ENCODE measurements at places on chromosomes 1 and 21.

DNA sequence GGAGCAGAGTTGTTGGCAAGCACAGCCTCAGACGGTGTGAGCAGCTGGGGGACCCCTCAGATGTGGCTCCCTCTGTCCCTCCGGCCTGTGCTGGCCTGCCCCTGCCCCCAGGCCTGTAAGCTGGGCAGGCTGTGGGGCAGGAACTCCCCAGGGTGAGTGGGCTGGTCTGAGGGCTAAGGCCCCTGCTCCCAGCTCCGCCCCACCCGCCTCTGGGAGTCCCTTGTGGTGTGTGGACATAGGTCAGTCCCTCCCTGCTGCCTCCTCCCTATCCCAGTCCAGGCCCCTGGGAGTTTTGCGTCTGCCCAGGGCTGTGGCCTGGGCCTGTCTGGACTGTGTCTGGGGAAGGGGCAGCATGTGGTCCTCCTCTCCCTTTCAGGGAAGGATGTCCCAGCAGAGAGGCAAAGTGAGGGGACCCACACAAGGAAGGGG is 3.6 kb upstream of the VWA1 start:
- peak; percentile 91 for DNase-seq

GRCh38 chr1:22131875-22132486 is 10.9 kb downstream of the WNT4 start:
- peak; percentile 58 for DNase-seq

GRCh38 chr21:32412162-32413014 is at the start of gene EVA1C:
Gene EVA1C (plus strand): TSS chr21:32412706. CDS start chr21:32412854, 148 bp downstream.
- peak; percentile 77 for DNase-seq

DNA sequence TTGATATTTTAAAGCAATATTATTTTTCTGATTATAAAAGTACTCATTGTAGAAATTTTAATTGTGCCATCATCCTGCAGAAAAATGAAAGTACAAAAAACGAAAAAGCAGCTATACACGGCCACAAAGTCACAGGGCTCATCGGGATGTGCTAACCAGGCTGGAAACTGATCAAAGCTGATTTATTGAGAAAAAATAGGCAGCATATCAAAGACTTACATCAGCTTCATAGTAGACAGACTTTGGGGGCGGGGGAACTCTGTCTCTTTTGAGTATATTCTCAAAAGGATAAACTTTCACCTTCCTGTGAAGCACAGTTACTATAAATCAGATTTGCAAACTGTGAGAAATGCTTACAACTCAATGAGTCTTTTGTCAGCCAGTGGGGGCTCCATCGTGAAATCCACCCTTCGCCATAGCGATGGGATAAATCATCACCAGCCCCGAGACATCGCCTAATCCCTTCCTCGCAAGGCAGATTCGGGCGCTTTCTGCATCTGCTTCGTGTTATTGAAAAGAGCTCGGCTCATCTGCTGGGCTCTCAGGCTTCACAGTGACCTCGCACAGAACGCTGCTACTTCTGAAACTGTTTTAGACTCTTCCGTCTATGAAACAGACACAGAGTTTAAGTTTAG is 69.2 kb upstream of the ERG start:
- DNase-seq = no peak

DNA sequence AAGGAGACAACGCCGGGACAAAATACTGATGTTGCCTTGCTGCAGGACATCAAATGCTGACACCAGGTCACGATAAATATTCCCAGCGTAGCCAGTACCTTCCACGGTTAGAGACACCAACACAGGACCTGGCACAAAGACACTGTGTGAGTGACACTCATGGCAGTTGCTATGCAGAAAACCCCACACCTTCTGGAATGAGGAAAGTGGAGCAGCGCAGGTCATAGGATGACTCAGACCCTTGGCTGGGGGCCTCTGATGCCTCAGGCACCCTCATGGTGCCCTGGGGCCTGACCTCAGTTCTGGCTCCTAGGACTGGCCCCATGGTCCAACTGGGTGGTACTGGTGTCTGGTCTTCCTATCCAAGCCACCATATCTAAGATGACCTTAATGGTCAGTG is 7.0 kb downstream of the DCST2 start:
- no peak for DNase-seq

GRCh38 chr21:15967661-15968060 is 237.9 kb downstream of the USP25 start:
- no peak for DNase-seq

- no peak for DNase-seq
These were observed 4.1 kb upstream of the SLC2A1 start for GRCh38 chr1:42962641-42963377.

DNA sequence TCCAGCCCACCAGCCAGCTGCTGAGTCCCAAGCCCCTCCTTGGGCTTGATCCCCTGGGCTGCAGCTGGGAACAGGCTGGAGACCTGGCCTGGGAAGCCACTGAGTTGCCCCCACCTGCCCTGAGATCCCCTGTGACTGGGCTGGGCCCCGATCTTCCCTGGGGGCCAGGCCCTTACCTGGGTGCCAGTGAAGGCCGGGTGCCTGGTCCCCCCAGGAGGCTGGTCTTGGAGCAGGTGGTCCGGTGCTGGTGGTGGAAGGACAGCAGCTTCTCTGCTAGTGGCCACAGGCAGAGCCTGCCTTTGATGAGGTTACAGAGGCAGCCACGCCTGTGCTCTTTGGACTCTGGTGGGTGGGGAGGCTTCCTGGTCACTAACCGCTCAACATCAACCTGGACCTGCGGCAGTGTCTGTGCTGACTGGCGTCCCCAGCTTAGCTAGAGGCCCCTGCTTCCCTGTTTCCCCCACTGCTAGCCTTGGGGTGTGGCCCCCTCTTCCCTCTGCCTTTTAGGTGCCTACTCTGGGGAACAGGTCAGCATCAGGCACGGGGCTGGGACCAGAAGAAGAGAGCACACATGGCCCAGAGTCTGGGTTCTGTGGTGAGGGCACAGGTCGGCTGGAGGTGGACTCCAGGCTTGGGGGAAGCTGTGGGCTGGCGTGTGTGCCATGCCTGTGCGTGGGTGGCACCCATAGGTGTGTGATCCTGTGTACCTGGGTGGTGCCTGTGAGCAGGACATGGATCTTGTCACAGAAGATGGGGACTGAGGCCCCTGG is at the start of gene EPS8L3:
Gene EPS8L3, minus strand, starts transcription at position 278 of the 770 bp plus-strand sequence. CDS start 2,174 bp downstream, outside the sequence.
- peak; percentile 44 for DNase-seq

GRCh38 chr1:41427916-41428737 is 56.4 kb downstream of the EDN2 start:
- DNase-seq = no peak

DNA sequence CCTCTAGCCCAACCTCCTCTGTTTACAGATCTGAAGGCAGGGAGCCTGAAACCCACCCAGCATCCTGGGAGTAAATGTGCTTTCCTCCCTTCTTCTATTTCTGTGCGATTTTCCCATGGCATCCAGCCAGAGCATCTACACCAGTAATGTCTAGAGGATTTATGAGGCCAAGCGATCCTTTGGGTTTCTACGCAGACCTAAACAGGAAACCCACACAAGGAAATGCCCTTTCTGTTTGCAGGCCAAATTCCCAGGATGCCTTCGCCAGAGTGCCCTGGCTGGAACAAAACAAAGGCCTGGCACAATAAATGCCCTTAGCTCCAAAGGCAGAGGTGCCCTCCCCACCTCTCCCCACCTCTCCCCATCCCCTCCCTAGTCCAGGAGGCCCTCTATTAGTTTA is 110.5 kb upstream of the CDC42BPA start:
- no peak for DNase-seq
